GM19239 (cell line): ENCODE measurements at places on chromosomes 2 and 18.

DNA sequence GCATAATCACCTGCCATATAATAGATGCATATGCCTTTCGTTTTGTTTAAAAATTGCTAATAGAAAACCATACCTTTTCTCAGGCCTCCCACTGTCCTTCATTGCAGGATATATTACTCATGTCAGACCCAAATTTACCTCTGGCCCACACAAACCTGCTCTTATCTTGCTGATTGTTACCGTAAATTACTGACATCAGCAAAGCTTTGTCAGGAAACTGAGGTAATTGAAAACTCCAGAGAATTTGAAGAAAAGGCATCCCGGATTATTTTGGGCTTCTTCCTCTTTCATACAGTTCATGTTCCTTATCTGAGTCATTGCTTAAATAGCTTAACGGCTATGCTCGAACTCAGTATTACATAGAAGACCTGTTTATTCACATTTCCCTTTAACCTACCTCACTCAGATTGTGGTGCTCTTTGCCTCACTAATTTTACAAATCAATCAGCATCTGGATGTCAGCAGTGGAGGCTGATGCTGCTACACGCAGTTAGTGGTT lies 145.7 kb downstream of the ZEB2 start:
- no peak for DNase-seq

DNA sequence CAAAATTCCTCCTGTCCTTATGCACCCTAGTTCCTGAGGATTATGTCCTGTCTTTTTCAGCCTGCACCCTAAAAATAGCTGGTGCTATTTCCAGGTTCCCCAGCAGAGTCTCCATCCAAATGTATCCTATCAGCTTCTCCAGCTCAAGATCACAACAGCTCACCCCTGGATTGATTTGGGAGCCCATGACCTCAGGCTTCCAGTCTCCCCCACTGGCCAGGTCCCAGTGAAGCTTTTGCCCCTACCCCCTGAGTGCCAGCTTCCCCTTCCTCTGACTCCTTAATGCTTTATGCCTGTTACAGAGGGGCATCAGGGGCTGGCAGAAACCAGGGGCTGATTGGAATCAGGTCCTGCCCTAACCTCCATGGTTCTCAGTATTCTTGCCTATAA lies 76.9 kb upstream of the DAPL1 start:
- DNase-seq: no peak

DNA sequence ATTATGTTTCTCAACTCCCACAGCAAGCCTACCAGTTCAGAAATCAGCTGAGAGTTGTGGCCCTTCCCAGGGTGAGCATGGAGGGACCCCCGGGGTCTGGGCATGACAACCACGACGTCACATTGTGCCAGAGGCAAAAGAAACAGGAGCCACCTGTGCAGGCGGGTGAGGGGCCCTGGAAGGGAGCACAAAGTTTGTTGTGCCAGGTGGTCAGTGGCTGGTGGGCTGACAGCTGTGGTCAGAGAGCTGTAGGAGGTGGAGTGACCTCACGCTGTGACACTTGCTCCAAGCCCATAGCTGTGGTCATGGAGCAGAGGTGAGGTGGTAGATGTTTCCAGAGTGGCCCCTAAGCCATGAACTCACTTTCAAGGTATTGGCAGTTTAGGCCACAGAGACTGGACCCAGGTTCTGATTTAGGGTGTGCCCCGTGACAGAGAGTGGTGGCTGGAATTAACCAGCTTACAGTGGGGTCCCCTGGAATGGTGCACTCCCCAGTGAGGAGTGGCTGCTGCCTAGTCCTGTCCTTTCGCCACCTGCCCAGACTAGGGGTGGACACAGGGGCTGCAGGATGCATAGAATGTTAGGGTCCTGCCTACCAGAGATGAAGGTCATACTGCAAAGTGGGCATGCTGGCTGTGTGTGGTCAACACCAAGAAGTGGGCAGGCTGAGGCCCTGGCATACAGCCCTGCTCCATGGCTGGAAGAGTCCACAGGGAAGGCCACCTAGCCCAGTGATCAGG lies 136.4 kb downstream of the GLI2 start:
- DNase-seq: no peak

GRCh38 chr18:61898640-61899101 lies 5.9 kb upstream of the RNF152 start:
- no peak for DNase-seq

GRCh38 chr18:37481072-37481471 lies 84.5 kb downstream of the CELF4 start:
- DNase-seq: no peak
